ENCODE measurements at places on chromosomes 1 and 21.

GRCh38 chr1:244066954-244067716, 16.1 kb downstream of the ZBTB18 start:
- no peak for DNase-seq

DNA sequence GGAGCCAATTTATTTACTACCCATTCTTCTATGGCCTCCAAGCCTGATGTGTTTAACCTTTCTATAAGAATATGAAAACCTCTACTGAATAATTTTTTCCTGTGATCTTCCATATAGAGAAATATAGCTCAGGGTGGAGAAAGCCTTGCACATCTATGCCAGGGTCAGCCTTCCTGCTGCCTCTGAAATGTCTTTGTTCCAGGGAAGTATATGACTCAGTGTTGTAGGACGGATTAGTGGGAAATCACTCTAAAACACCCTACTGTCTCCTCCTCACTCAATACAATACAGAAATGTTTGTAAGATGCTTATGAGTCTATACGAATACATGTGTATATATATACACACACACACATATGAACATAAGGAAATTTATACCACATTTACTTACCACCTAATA, 1044.9 kb downstream of the BRINP3 start:
- DNase-seq: no peak

GRCh38 chr1:244945109-244945671, 80.8 kb upstream of the HNRNPU start:
- no peak for DNase-seq

- no peak for DNase-seq
Observed at GRCh38 chr1:26693599-26694572, 1.9 kb upstream of the ARID1A start.

DNA sequence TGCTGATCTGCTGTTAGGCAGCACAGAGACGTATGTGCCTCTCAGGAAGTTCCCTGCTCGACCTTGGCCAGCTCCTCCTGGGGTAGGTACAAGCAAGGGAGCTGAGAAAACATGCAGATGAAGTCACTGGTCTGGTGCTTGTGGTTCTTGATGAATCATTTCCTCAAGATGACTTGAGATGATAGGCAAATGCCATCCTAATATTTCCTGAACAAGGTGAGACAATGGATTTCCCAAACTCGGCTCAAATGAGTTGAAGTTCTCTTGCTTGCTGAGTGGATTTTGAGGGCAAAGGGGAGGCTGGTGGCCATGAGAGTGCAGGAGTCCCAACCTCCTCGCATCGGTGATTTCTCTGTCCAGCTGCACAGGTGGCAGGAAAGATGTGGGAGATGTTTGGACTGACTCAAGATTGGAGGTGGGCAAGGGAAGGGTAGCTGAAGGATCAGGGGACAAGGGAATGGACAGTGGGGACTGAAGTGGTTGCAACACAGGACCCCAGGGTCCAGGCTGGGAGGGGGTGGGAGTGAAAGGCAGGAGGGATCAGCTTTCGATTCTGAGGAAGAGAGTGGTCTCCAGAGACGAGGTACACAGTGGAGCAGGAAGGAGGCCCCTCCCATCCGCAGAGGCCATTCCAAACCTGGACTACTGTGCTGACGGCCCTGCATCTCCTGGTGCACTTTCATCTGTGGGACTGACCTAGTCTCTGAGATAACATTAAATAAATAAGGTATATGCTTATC, 63.9 kb downstream of the CAPN2 start:
- peak; percentile 17 for DNase-seq

DNA sequence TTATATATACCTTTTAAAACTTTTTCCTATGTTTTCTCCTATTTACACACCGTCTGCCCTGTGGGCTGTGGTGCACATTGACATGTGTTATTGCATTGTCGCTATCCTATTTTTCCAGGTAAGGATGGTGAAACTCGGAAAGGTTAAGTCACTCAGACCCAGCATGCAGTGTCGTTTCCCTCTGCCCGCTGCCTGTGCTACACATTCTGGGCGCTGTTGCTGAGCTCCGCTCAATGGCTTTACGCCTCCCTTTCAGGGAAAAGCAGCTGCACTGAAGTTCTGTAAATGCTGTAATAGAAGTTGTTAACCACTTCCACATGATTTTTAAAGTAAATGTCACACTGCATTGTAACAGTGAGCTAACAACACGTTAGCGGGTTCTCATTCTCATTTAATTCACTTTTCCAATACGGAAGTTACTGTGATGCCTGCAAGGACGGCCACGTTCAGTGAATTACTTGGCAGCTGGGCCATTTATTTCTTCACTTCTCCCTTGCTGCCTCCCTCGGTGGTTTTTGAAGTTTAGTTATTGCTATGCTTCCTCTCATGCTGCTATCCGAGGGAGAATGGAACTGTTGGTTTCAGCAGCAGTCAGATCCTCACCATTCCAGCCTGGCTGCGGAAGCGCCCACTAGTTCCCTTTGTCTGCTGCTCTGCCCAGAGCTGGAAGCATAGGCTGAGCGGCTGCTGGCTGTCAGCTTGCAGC, 288.7 kb downstream of the SPATA17 start:
- DNase-seq: no peak

DNA sequence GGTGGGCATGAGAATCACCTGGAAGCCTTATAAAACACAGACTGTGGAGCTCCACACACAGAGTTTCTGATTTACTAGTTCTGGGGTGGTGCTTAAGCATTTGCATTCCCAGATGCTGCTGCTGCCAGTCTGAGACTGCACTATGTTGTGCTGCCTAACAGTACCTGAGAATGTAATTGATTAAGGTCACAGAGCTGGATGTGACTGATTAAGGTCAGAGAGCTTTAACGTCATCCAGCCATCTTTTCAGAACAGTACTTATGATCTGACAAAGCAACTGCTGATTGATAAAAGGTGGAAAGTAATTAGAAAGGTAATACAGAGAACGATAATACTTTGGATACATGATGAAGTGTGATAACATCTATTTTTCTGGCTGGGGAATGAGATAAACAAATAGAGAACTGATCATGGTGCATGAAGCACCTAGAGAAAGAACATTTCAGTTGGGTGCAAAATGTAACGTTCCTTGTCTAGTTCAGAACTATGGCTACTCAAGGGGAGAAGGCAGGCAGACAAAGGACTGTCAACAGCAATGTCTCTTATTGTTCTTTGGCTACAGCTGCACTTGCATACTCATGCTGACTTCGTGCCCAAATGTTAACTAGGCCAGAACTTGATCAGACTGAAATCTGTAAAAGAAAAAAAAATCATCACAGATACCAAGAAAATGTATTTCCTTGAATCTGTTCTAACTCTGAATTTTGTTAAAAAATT, 3.7 kb upstream of the UCK2 start:
- no peak for DNase-seq

- DNase-seq: no peak
Observed at GRCh38 chr1:206013026-206013795, 10.0 kb upstream of the RAB7B start.

DNA sequence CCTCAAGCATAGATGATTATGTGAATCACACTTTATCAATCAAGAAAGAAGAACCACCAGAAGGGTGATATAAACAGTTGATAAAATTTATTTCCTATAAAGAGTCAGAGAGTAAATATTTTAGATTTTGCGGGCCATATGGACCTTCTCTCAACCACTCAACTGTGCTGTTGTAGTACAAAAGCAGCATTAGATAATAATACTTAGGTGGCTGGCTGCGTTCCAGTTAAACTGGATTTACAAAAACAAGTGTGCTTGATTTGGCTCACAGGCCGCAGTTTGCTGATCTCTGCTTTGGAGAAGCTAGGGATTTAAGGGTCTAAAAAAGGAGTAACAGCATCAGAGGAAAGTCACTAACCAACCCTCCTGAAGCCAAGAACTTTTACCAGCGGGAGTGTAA, 1406.0 kb downstream of the KCNT2 start:
- no peak for DNase-seq

- DNase-seq: no peak
Observed at GRCh38 chr21:44574457-44575306, 1.2 kb downstream of the KRTAP10-4 start.

GRCh38 chr1:109765896-109766615, 2.3 kb upstream of the EPS8L3 start:
- no peak for DNase-seq

DNA sequence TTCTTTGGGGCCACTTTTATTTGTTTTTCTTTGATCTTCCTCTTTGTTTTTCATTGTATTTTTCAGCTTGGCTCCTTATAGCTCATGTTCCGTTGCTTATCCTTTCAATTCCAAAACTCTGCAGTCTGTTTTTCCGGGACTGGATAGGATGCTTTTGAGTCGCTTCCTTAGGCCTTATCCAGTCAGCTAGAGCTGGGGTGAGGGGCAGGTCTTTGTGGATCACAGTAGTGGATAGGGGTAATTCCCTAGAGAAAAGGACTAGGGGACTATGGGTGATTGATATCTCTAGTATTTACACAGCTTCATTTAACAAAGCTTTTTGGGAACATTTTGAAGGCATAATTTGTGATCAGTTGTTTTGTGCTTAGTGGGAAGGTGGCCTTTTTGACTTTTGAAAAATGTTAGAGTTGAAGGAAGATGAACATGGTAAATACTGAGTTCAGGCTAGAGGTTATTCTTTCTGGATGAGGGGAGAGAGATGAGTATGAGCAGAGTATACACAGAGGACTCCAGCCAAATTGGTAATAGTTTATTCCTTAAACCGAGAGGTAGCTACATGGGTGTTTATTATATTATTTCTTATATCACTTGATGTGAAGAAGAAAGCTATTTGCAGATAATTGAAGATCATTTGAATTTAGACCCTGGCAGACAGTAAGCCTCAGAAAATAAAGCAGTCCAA, 22.5 kb downstream of the CEP350 start:
- no peak for DNase-seq

GRCh38 chr1:221823149-221823548, 81.3 kb upstream of the DUSP10 start:
- no peak for DNase-seq

DNA sequence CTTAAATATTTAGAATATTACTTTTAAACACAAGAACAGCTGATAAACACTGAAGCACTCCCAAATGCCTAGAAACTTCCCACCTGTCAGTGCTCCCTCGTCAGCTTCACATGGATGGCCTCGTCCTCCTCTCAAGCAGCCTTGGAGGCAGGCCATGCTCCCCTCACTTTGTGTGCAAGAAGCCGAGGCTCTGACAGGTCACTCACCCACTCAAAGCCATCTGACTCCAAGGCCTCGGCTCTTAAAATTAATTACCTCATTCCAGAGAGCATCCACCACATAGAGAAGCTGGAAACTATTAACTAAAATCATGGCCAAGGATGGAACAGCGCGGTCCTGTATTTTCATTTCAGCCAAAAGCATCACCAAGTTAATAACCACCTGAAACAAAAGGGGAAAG, 17.8 kb downstream of the LBR start:
- DNase-seq: no peak
